ENCODE measurements at places on chromosomes 5 and 9.
A peak's percentile ranks its signal among the peaks of the same experiment; 100 is the strongest.

- H3K4me1 ChIP-seq, result peaks cover 15% of the 10 kb centered on the region
- DNase-seq, result no peak
- no peak overlapping the region for H3K4me3 ChIP-seq
- H3K27ac ChIP-seq, result no peak overlapping the region
- H3K27me3 ChIP-seq, result no peaks in the 10 kb centered on the region
- no peaks in the 10 kb centered on the region for H3K36me3 ChIP-seq
These were observed 27.9 kb upstream of the SLC6A3 start for GRCh38 chr5:1472964-1473628.

- no peak overlapping the region for H3K4me3 ChIP-seq
- peaks cover 18% of the 10 kb centered on the region for H3K4me1 ChIP-seq
- no peak for DNase-seq
- no peaks in the 10 kb centered on the region for H3K27me3 ChIP-seq
These were observed 8.3 kb downstream of the HDHD3 start for GRCh38 chr9:113368348-113368981.

GRCh38 chr5:68395302-68395701 is 179.7 kb downstream of the PIK3R1 start:
- no peak overlapping the region for H3K4me3 ChIP-seq
- no peaks in the 10 kb centered on the region for H3K36me3 ChIP-seq
- H3K4me1 ChIP-seq, result no peaks in the 10 kb centered on the region
- DNase-seq, result no peak
- no peak overlapping the region for H3K27ac ChIP-seq
- no peaks in the 10 kb centered on the region for H3K27me3 ChIP-seq

GRCh38 chr5:92207151-92207550 is 824.0 kb upstream of the ARRDC3 start:
- no peaks in the 10 kb centered on the region for H3K4me1 ChIP-seq
- no peak overlapping the region for H3K27ac ChIP-seq
- no peaks in the 10 kb centered on the region for H3K27me3 ChIP-seq
- no peak for DNase-seq

DNA sequence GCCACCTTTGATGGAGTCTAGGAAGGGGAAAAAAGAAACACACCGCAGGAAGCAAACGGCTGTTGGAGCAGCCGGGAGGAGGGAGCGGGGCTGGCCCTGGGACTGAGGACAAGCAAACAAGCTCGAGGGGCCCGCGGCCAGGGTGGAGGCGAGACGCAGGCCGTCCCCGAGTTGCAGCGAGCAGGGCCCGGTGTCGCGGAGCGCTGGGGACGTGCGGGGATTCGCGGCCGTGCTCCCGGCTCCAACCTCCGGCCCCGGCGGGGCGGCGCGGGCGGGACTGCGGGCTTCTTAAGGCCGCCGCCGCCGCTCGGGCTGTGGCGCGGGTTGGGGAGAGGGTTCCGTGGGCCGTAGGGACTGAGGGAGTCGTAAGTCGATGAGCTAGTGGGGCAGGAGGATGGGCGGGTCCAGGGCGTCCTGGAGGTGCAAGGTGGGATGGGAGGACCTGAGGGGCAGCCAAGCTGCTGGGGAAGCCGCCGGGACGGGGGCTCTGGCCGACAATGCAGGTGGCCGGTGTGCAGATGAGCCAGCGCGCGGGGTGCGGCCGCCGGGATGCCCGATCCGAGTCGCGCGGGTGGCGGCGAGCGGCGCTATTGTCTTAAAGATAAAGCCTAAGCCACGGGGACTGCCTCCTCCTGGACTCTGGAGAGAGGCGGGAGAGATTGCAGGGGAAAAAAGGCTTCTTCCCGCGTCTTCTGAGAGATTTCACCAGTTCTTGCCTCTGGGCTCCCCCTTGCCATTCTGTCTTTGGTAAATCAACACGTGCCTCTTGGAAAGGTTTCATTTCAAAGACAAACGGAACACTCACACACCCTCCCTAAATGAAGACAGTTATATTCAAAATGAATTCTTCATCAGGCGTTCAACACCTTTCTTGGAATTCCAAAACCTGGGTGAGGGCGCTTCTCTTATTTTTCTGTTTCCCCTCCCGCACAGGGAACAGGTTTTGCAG is 1.6 kb upstream of the HAPLN1 start:
- H3K4me3 ChIP-seq, result peak overlapping the region; percentile 66
- H3K36me3 ChIP-seq, result no peaks in the 10 kb centered on the region
- no peak overlapping the region for H3K27ac ChIP-seq
- peaks cover 9% of the 10 kb centered on the region for H3K4me1 ChIP-seq
